ENCODE measurements at places on chromosomes 12 and 14.

DNA sequence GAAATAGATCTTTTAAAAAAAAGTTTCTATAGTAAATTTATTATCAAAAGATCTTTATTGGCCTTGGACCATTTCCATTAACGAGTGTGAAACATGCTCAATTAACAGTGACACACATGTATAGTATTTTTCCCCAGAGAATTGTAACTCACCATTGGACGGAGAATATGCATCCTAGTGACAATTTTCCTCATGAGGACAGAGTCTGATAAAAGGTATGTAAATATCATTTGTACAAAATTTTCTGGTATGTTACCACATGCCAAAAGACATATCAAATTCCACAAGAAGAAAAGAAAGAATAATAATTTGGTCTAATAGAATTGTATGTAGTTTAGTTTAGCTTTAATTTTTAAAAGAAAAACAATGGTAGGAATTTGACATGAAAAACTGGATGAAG is 1096.0 kb upstream of the FLRT2 start:
- no peak for DNase-seq

- no peak for DNase-seq
Measured at GRCh38 chr12:28781671-28782652, 367.1 kb upstream of the FAR2 start.

DNA sequence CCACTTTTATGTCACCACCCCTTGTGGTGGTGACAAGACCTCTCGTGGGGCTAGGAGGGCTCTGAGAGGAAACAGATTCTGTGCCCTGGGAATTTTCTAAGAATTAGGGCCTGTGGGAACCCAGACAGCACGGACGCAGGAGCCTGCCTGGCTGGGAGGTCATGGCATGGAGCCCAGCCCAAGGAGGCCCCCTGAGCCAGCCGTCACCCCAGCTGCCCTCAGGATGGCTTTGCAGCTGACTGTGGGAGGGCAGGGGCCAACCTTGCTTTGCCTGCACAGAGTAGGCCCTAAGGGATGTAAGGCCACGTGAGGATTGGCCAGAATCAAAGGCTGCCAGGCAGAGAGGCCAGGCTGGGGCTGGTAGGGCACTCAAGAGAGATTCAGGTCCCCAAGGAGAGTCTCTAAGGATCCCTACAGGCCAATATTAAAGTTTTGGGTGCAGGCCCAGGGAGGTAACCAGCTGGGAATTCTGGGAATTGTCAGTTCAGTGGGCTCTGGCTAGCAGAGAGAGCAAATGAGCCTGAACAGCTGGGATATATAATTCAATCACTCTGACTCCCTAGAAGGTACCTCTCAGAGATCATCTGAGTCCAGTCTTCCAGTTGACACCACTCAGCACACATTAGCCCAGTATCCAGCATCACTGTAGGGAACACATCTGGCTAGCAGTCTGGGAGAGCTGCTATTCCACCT is 6.4 kb downstream of the LTBP2 start:
- DNase-seq, result no peak

DNA sequence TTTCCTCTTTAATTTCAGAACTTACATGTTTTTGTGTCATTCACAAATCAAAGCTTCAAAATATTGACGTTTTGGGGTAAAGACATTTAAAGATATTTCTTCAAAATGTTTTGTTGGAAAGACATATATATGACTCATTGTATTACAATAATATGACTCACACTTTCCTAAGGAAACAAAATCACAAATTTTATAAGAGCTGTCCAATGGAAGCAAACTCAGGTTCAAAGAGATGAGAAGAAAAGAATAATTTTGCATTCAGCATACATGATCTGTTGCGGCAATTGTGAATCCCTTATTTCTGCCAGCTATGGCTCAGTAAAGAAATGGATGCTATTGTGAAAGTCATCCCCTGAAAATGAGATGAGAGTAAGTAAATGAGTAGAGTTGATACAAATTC is 82.7 kb downstream of the GRIP1 start:
- no peak for DNase-seq

- no peak for DNase-seq
Measured at GRCh38 chr12:89765959-89766824, 57.6 kb upstream of the ATP2B1 start.

GRCh38 chr14:34733245-34733644 is 18.9 kb upstream of the CFL2 start:
- DNase-seq, result no peak

GRCh38 chr12:110311903-110312302 is 30.9 kb downstream of the ATP2A2 start:
- DNase-seq, result no peak

- no peak for DNase-seq
Measured at GRCh38 chr14:31205681-31206535, 1.7 kb downstream of the HECTD1 start.

DNA sequence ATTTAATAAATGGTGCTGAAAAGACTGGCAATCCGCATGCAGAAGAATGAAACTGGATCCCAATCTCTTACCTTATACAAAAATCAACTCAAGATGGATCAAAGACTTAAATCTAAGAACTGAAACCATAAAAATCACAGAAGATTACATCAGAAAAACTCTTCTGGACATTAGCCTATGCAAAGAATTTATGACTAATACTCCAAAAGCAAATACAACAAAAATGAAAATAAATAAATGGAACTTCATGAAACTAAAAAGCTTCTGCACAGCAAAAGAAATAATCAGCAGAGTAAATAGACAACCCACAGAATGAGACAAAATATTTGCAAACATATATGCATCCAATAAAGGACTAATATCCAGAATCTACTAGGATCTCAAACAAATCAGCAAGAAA is 14.3 kb upstream of the CLEC1A start:
- no peak for DNase-seq

DNA sequence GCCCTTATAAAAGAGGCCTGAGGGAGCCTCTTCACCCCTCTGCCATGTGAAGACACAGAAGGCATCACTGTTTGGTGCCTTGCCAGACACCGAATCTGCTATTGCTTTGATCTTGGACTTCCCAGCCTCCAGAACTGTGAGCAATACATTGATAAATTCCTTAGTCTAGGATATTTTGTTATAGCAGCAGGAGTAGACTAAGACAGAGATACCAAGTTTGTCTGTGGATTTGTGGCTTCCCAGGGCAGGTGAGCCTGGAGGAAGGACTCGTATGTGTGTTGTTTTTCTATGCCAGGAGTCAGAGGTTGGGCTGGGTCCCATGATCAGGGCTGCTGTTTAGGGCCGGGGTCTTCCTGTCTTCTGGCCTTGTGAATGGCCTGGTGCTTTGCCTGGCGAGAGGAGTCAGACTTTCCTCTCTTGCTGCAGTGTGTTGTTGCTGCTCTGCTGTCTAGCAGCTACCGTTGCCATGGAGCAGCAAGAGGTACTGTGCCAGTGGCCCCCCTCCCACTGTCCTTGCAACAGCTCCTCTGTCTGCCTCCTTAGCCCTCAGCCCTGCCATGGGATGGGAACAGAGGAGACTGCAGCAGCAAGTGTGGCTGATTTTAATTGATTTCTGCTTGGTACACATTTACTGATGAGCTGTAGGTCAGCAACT is 111.2 kb downstream of the CHST11 start:
- DNase-seq, result no peak

- no peak for DNase-seq
Measured at GRCh38 chr12:111029732-111030131, 109.4 kb upstream of the MYL2 start.

DNA sequence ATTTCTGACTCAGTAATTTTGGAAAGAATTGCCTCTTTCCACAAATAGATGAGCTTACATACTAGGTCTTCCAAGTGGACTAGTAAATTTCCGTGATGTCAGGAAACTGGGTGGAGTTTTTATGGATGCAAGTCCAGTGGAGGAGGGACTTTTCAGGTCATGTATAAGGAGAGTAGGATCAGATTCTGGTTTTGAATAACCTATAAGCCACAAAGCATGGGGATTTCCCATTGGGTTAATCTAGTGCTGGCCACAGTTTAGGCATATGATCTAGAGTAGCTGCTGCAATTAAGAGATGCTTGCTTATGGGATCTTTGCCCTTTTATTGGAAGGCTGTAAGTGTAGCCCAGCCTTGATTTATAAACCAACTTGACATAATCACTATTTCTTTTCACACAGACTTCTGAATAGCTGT is 33.8 kb downstream of the STK38L start:
- no peak for DNase-seq

- no peak for DNase-seq
Measured at GRCh38 chr12:94566345-94566744, 84.0 kb downstream of the TMCC3 start.

DNA sequence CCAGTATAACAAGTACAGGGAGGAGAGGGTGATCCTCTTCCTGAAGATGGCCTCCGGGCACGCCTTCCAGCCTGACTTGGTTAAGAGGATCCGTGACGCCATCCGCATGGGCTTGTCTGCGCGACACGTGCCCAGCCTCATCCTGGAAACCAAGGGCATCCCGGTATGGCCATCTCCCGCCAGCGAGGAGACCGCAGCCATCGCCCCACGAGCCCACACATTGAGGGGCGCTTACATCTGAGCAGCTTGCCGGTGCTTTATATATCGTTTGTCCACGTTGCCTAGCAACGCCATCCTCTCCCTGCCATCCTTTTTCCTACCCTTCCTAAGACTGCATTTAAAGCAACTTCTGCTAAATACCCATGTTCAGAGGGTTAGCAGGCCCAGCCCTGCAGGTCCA is 71.5 kb downstream of the AACS start:
- DNase-seq, result no peak

DNA sequence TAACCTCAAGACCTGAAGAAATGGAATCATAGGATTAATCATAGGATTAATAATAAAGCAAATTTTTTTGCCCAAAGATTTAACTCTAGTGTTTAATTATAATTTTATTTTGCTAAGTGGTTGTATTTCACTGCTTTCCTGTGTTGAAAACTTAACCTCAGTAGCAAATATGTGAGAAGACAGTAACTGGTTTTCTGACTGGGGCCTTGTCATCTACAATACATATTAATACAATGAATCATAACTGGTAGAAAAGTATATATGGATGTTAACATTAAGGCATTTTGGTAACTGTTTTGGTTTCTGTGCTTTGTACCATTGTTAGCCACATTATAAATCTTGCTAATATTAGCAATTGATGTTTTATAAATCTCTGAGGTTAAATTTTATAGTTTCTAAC is 92.2 kb downstream of the ACSS3 start:
- DNase-seq, result no peak

DNA sequence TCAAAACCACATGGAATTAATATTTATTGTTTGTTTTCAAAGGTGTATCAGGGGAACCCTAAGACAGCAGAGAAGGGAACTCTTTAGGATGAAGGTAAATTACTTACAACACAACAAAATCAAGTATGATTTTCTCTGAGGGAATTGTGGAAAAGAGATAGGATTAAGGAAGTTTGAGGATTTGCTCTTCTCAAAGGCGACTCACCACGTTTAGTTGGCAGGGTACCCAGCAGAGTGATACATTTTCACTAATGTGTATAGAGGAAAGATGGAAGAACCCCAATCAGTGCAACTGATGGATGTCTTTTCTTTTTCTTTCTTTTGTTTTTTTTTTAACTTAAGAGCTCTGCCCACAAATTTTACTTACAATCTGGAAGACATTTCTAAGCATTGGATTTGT is 499.2 kb downstream of the CCER1 start:
- DNase-seq, result no peak

DNA sequence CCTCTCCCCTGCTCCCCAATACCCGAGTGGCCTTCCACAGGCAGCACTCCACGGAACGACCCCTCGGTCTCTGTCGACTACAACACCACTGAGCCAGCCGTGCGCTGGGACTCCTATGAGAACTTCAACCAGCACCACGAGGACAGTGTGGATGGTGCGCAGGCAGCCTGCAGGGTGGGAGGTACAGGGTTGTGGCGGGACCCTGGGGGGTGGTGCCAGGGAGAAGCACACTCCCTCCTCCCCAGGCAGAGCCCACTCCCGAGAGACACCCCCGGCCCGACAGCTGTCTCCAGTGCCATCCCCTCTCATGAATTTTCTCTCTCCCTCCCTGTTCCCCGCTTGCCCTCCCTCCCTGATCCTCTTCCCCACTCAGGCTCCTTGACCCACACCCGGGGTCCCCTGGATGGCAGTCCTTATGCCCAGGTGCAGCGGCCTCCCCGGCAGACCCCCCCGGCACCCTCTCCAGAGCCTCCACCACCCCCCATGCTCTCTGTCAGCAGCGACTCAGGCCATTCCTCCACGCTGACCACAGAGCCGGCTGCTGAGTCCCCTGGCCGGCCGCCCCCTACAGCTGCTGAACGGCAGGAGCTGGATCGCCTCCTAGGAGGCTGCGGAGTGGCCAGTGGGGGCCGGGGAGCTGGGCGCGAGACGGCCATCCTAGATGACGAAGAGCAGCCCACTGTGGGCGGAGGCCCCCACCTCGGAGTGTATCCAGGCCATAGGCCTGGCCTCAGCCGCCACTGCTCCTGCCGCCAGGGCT is 9.0 kb downstream of the TNS2 start:
- no peak for DNase-seq

DNA sequence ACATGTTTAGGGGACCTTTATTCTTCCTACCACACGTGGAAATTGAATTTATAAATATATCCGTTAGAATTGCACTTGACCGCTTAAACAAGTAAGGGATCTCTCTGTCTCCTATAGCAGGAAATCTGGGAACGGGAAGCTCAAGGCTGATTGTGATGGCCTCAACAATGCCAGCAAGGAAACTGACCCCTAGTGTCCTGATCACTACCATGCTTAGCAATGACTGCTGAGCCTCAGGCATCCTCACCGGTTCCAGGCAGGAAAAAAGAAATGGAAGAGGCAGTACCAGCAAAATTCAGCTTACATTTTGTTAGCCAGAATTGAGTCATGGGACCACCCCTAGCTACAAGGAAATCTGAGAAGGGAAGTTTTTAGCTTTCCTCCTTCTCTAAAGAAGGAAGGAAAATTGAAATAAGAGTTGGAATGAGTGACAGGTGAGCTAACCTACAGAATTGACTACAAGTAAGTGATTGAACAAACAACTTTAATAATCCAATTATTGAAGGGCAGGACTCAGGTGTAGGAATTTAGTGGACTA is 43.9 kb upstream of the AMN1 start:
- no peak for DNase-seq

GRCh38 chr12:113173081-113173698 is 12.1 kb downstream of the DDX54 start:
- no peak for DNase-seq

GRCh38 chr12:52630599-52631200 is 12.3 kb upstream of the KRT73 start:
- no peak for DNase-seq

Measured in activated CD4-positive, CD25-positive, alpha-beta regulatory T cell (primary cell).